T47D (cell line): ENCODE measurements at places on chromosomes 7 and 10.
A peak's percentile ranks its signal among the peaks of the same experiment; 100 is the strongest.

DNA sequence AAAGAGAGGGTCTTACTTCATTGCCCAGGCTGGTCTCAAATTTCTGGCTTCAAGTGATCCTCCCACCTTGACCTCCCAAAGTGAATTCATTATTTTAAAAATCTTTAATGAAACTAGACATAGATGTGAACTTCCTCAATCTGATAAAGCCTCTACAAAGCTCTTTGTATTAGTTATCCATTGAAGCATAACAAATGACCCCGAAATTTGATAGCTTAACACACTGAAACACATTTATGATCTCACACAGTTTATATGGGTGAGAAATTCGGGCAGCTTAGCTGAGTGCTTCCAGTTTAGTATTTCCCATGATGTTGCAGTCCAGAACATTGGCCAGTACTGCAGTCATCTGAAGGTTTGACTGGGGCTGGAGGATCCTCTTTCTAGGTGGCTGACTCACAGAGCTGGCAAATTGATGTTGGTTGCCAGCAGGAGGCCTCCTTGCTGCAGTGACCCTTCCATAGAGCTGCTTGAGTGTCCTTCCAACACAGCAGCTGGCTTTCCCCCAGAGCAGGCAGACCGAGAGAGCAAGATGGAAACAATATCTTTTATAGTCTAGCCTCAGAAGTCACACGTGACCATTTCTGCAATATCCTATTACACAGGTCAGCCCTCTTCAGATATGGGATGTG is 16.6 kb upstream of the WNT8B start:
- DNase-seq: no peak

GRCh38 chr10:52316001-52316400 is 1.9 kb downstream of the DKK1 start:
- no peak for DNase-seq

DNA sequence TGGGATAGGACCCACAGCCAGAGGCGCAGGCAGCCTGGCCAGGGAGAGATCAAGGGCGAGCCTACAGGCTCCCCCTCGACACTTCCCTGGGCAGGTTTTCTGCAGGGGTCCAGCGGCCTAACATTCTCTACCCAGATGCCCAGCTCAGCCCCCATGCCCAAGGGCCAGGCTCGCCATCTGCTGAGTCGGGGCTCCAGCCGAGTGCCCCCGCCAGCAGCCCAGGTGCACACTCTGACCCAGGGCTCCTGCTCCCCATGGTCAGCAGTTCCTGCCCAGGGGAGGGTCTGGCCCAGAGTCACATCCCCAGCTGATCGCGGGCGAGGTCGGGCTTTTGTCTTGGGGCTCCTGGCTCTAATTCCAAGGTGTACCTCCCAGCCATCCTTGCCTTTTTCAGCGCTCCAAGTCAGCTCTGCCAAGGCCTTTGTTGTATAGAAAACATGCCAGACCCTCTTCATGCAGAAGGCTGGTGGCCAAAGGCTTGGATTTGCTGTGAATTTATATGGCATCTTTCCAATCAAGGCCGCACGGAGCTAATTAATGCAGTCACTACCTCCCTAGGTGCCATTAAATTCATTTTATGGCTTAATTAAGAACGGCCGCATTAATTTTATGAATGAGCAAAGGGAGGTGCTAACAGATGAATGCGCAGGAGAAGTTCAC is 120.6 kb downstream of the LRRC18 start:
- no peak for DNase-seq

DNA sequence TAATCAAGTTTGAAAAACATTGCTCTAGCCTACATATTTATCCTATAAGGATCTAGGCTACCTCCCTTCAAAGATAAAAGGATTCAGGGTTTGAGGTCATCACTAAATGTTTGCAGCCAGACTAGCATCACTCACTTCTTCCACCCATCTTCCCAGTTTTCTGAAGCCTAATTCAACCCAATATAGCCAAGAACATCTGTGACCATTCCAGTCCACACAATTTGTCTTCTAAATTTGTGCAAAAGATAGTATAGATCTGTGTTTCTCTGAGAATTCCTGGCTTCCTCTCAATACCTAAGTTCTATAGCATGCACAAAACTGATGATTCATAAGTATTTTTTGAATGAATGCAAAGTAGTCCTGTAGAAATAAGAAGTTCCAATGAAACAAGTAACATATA is 103.0 kb upstream of the CDK1 start:
- no peak for DNase-seq

GRCh38 chr7:120400806-120401455 is 128.0 kb downstream of the KCND2 start:
- DNase-seq: no peak

- no peak for DNase-seq
Observed at GRCh38 chr7:55273186-55273980, 91.8 kb upstream of the LANCL2 start.

- DNase-seq: no peak
Observed at GRCh38 chr10:78849731-78850130, 219.0 kb upstream of the ZMIZ1 start.

- DNase-seq: no peak
Observed at GRCh38 chr10:43874984-43875383, 226.3 kb upstream of the ZNF32 start.

GRCh38 chr7:92633211-92633906 is 43.2 kb upstream of the FAM133B start:
- DNase-seq: peak; percentile 22

- peak; percentile 76 for DNase-seq
Observed at GRCh38 chr7:140673063-140673773, 473 bp downstream of the ADCK2 start.
